ENCODE measurements at places on chromosomes 7 and 10. TPM values are rescaled to one million over a fixed set of nuclear protein-coding genes. Genes with fewer than 3 reads are reported as not detected.

- DNase-seq = no peak
Measured at GRCh38 chr7:108083980-108084379, 46.2 kb downstream of the LAMB4 start.

The OR6B1 gene
- total RNA-seq = not detected

GRCh38 chr7:4575254-4575653 is 106.8 kb upstream of the FOXK1 start:
- DNase-seq = no peak

- no peak for DNase-seq
Measured at GRCh38 chr7:34723866-34724490, 66.0 kb downstream of the NPSR1 start.

DNA sequence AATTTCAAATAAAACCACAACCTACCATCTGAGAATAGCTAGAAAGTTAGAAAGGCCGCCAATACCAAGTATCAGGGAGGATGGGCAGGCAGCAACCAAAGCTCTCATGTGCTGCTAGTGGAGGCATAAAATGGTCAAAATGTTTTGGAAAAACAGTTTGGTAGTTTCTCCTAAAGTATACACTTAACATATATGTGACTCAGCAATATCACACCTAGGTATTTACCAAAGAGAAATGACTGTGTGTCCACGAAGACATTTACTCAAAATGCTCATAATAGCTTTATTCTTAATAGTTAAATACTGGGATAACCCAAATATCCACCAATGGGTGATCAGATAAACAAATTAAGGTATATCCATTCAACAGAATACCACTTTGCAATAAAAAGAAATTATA is 14.3 kb downstream of the RHEB start:
- DNase-seq = no peak

DNA sequence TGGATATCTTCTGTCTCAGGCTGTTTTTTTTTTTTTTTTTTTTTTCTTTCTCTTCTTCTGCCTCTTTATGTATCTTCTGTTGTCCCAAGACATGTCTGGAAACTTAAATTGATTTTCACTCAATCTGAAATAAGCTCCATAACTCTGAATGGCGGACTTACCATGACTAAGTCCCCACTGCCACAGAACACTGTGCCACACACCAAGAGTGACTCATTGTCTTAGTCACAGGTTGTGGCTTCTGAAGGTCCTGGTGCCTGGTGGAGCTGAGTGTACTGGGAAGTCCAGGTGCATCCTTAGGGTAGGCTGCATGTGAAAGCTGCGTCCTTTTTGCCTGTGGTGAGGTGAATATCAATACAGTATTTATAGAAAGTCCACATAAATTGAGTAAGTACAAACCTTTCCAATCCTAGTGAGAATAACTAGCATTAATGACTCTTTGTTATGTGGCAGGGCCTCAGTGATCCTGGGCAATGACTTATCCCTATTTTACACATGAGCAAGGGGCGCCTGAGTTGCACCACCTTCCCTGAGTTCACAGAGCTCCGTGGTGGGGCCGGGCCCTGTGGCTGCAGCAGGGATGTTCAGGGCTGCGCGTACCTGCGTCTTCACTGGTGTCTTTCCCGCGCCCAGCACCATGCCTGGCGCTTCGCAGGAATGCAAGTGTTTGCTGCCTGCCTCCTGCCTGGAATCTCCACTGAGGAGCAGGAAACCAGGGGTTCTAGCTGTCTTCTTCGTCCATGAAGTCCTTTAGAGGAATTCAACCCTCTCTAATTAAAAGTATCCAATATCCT is 4.3 kb downstream of the PFKP start:
- no peak for DNase-seq

- no peak for DNase-seq
Measured at GRCh38 chr10:61465901-61466632, 12.9 kb upstream of the TMEM26 start.

DNA sequence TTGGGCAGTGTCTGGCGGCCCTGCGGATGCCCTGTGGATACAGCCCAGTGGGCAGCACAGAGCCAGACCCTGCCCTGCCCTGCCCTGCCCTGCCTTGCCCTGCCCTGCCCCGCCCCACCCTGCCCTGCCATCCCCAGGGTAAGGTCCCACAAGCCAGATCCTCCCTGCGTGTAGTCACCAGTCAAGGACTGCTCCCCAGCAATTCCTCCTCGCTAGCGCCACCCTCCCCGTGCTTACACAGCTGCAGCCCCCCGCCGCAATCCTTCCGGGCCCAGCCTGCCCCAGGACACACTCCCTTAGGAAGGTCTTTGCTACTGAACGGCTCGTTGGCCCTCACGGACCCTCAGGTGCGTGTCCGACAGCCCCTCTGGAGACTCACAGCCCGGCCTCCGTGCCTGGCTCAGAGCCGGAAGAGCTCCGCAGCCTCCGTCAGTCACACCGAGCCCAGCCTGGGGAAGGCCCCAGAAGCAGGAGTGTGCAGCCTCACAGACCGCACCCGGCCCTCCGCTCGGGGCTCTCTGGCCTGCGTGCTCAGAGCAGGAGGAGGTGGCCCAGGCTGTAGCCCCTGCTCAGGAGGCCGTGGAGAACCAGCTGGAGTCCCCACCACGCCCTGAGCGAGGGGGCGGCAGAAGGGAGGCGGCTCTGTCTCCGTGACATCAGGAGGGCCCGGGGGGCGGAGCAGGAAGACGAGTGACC is 68.3 kb downstream of the PWWP2B start:
- no peak for DNase-seq

The MYL7 gene
- not detected for total RNA-seq

DNA sequence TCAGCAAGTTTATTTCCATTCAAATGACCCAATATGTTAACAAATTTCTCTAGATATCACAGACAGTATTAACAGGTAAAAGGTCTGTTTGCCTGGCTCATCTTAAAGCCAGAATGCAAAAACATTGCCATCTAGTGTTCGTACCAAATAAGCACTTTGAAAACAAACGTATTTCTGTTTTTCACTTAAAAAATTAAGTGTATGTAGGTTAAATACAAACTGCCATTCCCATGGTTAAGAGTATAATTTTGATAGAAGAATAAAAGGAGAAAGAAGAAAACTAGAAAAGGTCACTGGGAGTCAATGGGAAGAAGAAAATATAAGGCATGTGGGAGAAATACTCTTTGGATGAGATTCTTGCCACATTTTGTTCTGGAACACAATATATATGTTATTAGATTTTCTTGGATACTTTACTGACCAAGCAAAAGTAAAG is 51.0 kb downstream of the ORC5 start:
- DNase-seq = no peak

The HDAC9 gene
- 0.03 TPM for total RNA-seq

All from MG63 (cell line).